ENCODE measurements at places on chromosomes 3 and 15. TPM values are rescaled to one million over a fixed set of nuclear protein-coding genes. Genes with fewer than 3 reads are reported as not detected.
A peak's percentile ranks its signal among the peaks of the same experiment; 100 is the strongest.

Gene MCTP2
- 3.9 TPM for total RNA-seq

Gene MYLK
- total RNA-seq = 74.7 TPM

Gene SIDT1
- total RNA-seq = not detected

Gene PEX5L
- total RNA-seq = 0.27 TPM

Gene ZNF662
- 0.74 TPM for total RNA-seq

Gene CCDC54
- not detected for total RNA-seq

Gene CHST14
- total RNA-seq = 14.9 TPM

GRCh38 chr15:32669896-32670611 lies 28.5 kb downstream of the SCG5 start:
- peak; percentile 96 for DNase-seq

DNA sequence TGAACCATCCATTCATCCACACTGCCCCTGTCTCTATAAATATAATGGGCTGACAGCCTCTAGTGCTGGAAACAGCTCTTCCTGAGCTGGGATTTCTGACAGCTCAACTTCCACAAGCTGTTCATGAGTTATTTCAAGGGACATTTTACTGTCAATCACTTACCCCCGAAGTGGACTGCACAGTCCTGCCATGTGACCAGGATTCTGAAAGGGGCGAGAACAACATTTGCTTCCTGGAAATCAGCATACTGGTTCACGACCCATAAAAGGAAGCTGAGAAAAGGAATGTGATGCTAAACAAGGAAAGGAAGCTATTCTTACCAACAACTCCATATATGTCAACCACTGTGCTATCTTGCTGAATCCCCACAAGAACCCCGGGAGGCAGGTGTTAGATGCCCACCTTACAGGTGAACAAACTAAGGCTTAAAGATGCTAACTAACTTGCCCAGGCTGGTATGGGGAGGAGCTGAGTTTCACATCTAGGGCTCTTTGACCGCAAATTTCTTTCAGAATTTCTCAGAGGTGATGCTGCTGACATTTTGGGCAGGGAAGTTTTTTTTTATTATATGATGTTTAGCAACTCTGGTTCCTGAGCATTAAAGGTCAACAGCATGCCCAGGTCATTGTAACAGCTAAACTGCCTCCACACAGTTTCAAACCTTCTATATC lies 16.5 kb upstream of the REC114 start:
- no peak for DNase-seq

- DNase-seq = peak; percentile 13
These were observed 43.7 kb downstream of the FAM3D start for GRCh38 chr3:58622892-58623291.

GRCh38 chr3:129182390-129183185 lies 1.1 kb downstream of the CNBP start:
- peak; percentile 42 for DNase-seq

DNA sequence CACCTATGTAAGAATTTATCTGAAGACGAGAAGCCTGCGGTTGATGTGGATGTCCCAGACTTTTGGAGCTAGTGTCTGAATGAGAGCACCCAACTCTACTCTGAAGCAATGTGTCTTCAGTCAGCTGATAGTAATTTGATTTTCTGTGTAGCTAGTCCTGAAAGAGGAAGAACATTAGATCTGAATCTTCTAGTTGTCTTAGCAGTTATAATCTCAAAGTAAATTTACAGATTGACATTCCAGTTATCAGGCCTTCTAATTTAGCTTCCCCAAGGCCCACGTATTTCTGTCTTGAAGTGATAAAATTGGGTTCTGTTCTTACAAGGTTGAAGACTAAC lies 1.5 kb downstream of the TCAIM start:
- no peak for DNase-seq

DNA sequence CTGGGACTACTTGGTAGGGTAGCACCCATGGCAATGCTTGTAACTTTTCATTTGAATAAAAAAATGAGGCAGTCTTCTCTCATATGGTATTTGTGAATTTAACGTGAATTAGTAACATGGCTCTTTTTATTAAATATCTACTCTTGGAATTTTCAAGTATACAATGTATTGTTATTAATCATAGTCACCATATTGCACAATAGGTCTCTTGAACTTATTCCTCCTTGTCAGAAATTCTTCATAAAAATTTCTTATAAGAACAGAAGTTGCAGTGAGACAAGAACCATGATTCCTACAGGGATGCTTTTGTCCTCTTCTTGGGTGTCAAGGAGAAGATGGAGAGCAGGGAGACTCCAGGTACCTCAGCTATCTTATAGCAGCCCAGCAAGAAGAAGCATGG lies 203.8 kb upstream of the FEZF2 start:
- DNase-seq = peak; percentile 26

All from fibroblast of the aortic adventitia (primary cell).